ENCODE measurements at places on chromosomes 7 and 10. TPM values are rescaled to one million over a fixed set of nuclear protein-coding genes. Genes with fewer than 3 reads are reported as not detected.

Gene GALNT11
- 20.3 TPM for total RNA-seq

DNA sequence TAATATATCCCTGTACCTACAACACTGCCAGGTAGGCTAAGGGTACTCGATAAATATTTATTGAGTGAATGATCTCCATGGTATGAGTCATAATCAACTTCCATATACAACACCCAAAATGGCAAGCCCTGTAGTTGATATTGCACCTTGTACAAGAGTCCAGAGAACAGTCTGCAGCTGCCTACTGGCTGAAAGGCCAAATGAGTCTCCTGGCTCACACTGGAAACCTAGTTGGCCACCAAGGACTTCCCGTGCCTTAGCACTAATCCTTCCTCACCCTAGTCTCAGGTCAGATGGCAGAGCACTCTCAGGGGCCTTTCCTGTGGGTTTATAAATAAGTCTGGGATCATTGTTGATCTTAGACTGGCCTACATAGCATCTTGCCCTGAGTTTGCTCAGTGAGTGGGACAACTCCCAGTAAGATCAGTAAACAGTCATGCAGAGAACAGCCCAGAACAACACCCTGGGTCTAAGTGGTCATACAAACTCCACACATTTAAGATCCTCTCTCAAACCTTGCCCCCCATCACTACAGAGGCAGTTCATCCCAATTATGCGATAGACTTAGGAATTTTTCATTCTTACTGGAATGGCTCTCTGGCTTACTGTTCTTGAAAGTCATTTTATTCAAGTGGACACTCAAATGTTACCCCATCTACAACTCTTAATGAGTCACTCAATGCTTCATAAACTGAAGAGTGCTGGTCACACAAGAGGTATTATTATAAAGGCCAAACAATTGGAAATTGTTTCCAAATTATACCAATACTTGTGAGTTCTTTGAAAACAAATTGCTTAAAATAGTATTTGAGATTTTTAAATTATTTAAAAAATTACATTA, 14.7 kb upstream of the SLC16A9 start:
- ATAC-seq, result no peak

DNA sequence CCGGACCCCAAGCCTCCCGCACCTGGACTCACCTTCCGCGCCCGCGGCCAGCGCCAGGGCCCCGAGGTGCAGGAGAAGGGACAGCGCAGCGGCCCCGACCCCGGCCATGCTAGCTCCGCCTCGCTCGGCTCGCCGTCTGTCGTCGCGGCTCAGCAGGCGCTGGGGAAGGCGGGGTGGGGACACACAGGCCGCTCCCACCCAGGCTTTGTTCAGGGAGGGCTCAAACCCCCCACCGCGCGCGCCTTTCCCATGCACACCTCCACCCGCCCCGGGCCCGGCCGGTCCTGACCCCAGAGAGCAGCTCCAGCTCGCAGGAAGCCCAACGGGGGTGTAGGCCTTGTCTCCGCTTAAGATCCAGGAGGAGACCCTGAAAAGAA, at the start of gene KCP:
TSS of gene KCP (minus strand) at position 141 of the 377 bp plus-strand sequence. CDS start at position 108, 33 bp downstream.
- no peak for ATAC-seq

Gene SPDYE9
- total RNA-seq, result not detected

DNA sequence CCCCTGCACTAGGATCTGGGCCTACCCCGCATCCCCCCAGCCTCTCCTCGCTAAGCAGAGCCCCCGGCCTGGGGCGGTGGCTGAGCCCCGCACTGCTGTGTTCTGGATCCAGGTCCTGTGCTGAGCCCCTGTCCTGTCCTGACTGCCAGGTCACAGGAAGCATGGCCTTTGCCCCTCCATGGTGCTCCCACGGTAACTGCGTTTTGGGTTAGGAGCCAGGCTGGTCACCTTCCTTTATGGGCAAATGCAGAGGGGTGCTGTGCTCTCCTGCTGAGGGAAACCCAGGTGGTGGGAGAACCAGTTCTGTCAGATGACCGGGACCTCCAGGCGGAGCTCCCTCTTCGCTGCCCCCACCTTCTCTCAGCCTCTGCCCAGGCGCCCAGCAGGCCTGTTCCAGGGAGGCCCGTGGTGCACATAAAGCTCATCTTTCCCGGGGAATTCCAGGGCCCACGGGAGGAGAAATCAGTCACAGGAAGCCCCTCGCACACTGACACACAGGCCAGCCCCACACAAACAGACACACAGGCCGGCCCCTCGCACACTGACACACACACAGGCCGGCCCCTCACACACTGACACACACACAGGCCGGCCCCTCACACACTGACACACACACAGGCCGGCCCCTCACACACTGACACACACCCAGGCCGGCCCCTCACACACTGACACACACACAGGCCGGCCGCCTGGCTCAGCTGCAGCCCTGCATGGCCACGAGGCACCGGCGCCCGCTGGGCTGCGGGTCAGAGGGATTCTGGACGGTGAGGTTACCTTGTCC, 75.6 kb downstream of the CFAP46 start:
- ATAC-seq, result no peak

Gene NRG3
- not detected for total RNA-seq

GRCh38 chr7:25845464-25845863, 306.5 kb upstream of the NFE2L3 start:
- ATAC-seq, result no peak

Gene WNT8B
- total RNA-seq, result 0.16 TPM

Gene OPN4
- not detected for total RNA-seq

DNA sequence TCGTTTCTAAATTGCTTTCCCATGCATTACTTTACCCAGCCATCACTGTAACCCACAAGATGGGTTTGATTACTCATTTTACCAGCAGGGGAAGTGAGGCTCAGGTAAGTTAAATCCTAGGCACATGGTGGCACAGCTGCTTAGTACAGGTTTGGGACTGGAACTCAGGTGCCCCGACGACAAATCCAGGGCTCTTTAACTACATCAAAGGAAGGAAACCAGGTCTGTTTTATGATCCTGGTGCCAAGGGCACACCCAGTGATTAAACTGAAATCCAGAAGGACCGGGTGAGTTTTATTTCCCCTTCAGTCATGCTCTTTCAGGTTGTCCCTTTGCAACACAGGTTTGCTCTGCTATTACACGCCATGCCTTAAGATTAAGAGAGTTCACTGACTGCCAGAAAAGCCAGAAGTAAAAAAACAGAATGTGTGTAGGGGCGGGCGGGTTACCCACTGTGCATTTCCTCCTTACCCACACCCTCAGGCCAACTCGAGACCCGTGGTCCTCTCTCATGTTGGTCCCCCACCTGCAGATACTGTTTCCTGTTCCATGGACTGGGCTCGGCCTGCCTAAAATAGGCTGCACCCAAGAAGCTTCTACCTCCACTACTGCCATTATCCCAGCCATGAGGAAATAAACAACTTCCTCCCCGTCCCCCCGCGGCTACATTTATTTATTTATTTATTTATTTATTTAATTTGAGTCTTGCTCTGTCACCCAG, 55.1 kb upstream of the KDM7A start:
- peak; percentile 20 for ATAC-seq

GRCh38 chr7:114622221-114622620, 207.6 kb downstream of the FOXP2 start:
- ATAC-seq, result no peak

GRCh38 chr10:80015911-80016830, 62.3 kb upstream of the TMEM254 start:
- no peak for ATAC-seq

- ATAC-seq, result no peak
Measured at GRCh38 chr7:81407094-81407493, 362.8 kb downstream of the HGF start.

Gene OR2A42
- total RNA-seq, result not detected

DNA sequence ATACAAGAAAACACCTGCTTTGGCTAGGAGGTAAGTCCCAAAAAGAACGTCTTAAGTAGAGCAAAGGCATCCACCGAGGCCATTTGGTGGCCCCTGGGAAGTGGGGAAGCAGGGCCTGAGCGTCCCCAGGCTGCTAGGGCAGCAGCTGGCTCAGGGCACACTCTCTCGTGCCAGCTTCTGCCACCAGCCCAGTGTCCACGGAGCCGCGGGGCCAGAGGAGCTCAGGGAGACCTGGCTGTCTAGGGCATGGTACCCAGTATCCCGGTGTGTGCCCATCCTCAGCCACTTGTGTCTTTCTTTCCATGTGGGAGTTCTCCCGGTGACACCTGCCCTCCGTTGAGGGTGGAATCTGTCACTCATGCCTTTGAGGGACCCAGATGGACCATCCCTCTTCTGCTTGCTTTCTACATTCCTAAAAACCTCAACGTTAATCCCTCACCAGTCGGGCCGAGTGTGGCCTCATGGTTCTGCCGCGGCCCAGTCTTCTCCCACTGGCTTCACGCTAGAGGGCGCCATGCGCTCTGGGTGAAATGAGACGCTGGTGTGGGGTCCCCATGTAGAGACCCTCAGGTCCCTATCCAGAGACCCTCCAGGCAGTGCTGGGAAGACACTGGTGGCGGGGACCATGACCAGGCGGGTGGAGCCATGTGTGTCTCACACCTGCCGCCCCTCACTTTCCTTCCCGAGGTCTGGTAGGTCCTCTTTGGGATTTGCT, 9.5 kb upstream of the AP5Z1 start:
- no peak for ATAC-seq

Gene FOXI2
- not detected for total RNA-seq

Gene PVRIG
- 16.1 TPM for total RNA-seq

- no peak for ATAC-seq
Measured at GRCh38 chr7:135799881-135800280, 51.3 kb upstream of the FAM180A start.

Gene GHRHR
- not detected for total RNA-seq

DNA sequence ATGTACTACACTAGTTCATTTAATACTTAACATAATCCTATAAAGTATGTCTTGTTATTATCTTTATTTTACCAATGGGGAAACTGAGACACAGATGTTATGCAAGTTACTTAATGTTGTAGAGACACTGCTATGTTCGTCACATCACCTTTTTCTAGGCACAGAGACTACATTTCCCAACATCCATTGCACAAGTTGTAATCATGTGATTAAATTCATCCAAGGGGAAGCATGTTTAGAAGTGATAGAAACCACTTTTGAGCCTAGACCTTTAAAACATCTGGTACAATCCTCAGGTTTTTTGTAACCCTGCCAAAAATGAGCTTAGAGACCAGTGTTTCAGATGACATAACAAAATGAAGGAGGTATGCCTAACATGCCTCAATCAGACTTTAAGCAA, 386.8 kb upstream of the HPS1 start:
- no peak for ATAC-seq

- ATAC-seq, result no peak
Measured at GRCh38 chr7:95772771-95773581, 622 bp downstream of the DYNC1I1 start.

Gene GATA3
- total RNA-seq, result 14.2 TPM

DNA sequence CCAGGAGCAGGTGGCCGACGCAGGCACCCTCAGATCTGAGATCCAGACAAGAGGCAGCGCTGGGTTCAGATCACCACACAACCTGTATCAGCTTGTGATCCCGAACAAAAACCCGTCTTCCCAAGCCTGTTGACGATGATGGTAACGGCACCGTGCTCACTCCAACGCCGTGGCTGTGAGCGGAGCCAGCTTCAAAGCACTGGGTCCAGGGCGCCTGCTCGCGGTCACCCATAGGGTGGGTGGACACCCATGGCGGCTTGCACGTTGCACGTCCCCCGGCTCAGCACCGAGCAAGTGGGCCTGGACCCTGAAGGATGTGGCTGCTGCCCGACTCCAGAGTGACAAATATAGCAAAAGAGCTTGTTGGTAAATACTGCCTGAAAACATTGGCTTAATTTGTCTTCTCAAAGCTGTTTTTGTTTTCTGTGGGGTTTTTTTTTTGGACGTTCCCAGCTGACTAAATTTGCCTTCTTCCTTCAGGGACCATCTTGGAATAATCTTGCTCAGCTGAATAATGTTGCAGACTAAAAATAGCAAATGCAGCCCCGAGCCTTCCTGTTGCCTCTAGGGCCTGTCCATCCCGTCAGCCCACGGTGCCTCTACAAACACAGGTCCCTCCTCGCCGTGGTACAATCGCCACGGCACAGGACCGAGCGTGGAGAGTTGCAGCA, 41.0 kb downstream of the FOXK1 start:
- no peak for ATAC-seq

Gene FAM25A
- total RNA-seq, result not detected

Gene MRC1
- not detected for total RNA-seq

Gene CDC14C
- not detected for total RNA-seq

- no peak for ATAC-seq
Measured at GRCh38 chr7:84735677-84736076, 451.2 kb downstream of the SEMA3D start.

DNA sequence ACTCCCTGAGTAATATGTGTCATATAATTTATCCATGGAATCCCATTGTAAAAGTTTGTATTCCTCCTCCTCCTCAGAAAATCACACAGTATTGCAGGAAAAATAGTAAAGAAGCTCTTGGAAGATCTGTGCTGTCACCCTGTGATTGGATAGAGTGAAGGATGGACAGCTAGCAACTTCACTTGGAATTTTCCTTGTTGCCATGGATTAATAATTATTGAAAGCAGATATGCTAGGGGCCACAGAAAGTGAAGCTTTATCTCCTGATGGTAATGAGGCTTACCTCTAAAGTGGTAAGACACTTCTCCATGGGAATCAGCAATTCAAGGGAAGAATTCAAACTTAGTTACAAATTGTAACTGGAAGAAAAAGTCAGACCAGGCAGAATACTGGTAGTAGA, 48.8 kb downstream of the PHYHIPL start:
- no peak for ATAC-seq
